EL (cell line): ENCODE measurements at places on chromosomes 2 and 18.

DNA sequence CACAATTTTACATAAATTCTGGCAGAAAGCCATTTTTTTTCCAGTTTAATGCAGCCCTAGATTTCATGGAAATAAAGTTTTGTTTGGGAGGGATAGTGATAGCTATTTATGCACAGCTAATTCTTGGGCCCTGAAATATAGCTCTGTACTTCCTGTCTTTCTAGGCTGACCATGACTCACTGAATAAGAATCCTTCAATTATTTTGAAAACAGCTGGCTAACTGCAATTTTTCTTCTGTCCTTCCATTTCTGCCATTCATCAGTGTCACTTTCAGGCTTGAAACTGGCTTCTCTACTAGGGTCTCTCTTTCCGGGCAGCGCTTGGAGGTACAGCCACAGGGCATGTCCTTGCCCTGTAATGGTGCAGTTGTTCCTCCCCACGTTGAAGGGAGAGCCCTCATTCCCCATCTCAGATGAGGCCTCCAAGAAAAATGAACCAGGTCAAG, 97.1 kb upstream of the TMEM178A start:
- peak; percentile 86 for DNase-seq

GRCh38 chr2:43068631-43069517, 157.5 kb downstream of the ZFP36L2 start:
- DNase-seq = no peak

GRCh38 chr2:127078666-127079270, 28.2 kb downstream of the BIN1 start:
- DNase-seq = no peak

DNA sequence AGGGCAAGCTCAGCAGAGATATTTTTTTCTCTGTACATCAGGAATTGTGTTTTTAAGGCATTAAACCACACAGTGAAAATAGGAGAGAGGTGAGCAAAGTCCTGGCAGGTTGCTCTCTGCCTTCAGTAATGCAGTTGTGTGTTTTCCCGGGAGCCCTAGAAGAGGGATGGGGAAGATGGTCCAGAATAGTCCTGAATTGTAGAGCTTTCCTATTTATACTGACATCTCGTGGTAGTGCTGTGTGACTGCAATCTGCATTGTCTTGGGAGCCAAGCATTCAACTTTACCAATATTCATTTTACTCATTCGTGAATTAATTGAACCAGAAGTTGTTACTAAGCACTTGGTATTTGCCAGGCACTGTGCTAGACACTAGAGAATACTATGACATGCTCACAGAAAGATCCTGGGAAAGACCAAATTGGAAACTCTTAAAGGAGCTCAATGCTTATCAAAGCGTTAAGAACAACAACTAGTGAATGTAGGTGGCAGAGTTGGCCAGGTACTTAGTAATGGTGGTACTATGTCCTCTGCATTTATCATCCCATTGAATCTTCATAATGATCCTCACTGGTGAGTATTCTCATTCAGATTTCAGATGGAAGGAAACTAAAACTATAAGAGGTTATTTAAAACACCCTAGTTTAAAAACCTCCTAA, 214.6 kb downstream of the TRIB2 start:
- peak; percentile 50 for DNase-seq

- DNase-seq = no peak
Observed at GRCh38 chr2:3729055-3729448, 25.7 kb downstream of the DCDC2C start.

GRCh38 chr2:173442542-173442941, 87.9 kb downstream of the CDCA7 start:
- DNase-seq = no peak

GRCh38 chr2:61910603-61911002, 5.1 kb downstream of the COMMD1 start:
- no peak for DNase-seq

GRCh38 chr18:46071653-46072375, at the start of gene PSTPIP2:
Gene PSTPIP2, minus strand, starts transcription at chr18:46072260. Its CDS starts 72 bp downstream, at chr18:46072188.
- peak; percentile 68 for DNase-seq

- no peak for DNase-seq
Observed at GRCh38 chr2:138293045-138293444, 208.5 kb upstream of the SPOPL start.

- DNase-seq = no peak
Observed at GRCh38 chr18:22675006-22675405, 257.3 kb upstream of the CTAGE1 start.

GRCh38 chr2:96431319-96431718, 73.8 kb downstream of the NEURL3 start:
- DNase-seq = no peak

DNA sequence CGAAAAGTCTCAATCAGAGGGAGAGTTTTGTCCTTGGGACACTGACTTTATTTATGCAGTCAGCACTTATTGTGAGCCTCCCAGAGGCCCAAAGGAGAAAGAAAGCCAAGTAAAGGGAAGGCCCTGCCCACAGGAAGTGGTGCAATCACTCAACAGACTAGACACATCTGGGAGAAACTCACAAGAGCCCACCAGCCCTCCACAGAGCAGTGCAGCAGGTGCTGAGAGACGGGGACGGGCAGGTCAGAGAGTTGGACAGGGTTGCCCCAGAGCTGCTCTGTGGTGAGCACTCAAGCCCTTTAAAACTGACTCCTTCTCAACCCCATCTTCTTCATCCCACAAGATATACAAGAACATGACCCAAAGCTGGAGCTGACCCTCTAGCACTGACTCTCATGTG, 96.0 kb downstream of the TFCP2L1 start:
- no peak for DNase-seq

DNA sequence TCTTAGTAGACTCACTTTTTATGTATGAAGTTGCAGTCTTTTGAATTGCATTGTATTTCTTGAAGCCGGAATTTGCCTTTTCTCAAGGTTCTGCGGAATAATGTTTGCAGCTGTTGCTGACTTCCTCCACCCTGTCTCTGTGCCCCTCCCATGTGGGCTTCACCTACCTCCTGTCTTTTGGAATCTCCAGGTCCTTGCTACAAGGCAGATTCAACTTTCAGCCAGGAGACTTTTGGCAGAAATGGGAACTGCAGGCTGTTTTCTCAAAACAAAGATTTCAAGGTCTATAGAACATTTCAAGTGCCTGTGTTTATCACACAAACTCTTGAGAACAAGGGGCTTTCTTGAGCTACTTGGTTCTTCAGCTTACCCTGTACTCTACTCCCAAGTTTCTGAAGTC, 25.6 kb downstream of the ZNF236 start:
- no peak for DNase-seq

- no peak for DNase-seq
Observed at GRCh38 chr2:171217330-171217729, 56.6 kb upstream of the TLK1 start.

GRCh38 chr2:169119123-169119760, 49.9 kb downstream of the DHRS9 start:
- DNase-seq = peak; percentile 21

DNA sequence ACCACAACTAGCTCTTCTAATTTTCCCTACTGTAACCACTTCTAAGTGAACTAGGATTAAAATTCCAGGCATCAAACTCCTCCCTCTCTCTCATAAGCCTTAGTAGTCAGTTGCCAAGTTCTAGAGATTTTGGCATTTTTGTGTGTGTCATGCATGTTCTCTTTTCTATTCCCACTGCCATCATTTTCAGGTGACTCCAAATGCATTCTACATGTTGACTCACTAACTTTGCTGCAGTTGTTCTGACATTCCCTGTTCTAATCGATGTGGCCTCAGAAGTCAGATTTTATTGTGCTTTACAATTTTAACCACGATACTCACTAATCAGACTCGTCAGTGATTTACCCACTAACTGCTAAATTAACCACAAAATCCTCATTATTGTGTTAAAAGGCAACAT, 13.3 kb downstream of the DSC1 start:
- DNase-seq = no peak

DNA sequence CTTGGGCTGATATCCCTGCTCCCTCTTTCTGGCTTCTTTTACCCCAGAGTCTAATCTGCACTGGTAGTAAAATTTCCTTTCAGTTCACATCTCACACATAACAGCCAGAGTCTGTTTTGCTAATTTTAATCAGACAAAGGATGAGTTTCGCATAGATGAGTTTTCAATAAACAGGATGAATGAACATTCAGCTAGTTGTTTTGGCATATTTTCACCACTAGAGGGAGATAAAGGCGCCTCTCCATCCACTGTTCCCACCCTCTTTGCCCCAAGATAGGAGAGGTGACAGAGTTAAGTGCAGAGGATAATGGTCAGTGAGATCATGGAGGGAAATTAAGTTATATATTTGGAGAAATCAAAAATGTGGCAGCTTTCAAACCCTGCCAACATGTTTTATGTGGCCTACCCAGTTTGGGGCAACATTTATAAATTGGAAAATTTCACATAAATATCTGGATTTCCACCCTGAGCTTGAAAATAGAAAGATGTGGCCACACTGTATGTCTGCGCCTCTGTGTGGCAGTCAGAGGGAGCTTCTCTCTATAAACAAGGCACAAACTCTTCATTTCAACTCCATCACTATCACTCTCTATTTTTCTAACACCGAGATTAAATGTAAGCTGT, 48.5 kb upstream of the DTNA start:
- DNase-seq = peak; percentile 60

DNA sequence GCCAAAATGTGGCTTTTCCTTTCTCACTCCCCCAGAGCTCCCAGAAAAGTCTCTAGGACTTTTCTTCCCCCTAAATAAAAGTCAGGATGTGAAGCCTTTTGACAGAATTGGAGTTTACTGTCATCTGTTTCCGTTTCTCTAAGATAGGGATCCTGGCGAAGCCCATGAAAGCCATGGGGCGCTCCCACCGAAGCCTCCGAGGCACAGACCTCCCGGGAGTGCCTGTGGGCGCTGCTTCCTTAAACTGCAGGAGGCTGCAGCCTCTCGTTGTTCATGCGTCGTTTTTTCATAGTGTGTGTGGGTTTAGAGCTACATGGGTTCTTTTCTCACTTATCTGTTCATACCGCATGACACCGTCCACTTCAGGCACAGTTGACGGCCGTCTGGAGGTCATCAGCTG, 56.8 kb downstream of the ASAP2 start:
- DNase-seq = no peak

DNA sequence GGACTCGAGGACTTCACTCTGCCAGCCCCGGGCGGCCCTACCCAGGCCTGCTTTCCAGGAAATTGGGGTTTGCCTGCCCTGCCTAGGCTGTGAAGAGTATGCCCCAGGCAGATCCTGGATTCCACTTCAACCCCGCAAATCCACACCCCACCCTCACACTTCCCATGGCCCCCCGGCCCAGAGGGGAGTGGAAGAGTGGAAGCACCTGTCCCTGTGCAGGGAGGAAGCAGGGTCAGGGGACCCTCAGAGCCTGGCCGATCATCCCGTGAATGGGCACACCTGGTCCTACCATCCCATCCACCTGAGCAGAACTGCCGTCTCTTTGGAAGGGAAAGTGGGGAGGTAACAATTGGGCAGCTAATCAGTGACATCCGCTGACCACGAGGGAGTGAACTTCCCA, 245.2 kb downstream of the EIPR1 start:
- no peak for DNase-seq

DNA sequence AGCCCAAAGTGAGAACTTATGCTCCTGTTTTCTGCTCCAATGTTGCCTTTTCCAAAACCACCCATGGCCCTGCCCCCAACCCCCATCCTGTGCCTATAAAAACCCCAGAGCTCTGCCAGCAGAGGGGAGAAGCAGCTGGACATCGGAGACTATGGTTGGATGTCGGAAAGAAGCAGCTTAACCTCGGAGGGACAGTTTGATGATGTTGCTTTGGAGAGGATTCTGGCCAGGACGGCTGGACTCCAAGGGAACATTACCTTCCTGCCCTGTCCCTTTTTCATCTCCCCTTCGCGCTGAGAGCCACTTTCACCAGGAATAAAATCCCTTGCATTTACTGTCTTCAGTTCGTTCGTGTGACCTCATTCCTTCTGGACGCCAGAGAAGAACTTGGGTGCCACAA, 158.4 kb downstream of the PTPRM start:
- DNase-seq = no peak

DNA sequence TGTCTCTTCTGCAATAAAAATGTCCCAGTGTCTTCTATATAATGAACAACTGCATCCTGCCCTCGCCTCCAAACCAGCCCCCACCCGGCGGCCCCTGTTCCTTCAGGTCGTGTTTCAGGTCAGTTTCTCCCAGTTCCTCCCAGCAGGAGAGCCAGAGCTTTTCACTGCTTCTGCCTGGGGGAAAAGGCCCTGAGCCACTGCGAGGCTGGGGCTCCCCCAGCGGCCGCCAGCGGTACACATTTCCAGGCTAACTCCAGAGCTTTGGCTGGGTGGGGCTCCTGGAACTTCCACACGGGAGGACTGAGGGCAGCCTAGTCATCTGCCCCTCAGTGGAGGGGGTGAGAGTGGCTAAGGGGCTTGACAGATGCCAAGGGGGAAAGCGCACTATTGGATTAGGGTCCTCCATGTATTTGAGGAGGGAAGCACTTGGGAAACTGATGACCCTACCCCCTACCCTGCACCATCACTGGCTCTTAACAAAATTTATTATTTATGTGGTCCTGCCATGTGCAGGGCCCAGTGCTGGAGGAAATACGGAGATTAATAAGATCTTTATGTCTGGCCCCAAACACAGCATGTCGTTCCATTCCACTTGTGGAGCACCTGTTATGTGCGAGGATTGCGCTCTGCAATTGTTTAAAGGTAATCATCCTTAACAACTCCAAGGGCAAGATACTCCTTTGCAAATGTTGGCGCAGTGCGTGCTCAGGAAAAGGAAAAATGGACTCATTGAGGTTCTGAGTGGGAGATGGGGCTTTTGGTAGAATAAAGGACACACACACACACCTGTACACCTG, 17.3 kb upstream of the CYS1 start:
- DNase-seq = peak; percentile 59

GRCh38 chr2:236177967-236178889, 10.0 kb upstream of the GBX2 start:
- DNase-seq = peak; percentile 76

DNA sequence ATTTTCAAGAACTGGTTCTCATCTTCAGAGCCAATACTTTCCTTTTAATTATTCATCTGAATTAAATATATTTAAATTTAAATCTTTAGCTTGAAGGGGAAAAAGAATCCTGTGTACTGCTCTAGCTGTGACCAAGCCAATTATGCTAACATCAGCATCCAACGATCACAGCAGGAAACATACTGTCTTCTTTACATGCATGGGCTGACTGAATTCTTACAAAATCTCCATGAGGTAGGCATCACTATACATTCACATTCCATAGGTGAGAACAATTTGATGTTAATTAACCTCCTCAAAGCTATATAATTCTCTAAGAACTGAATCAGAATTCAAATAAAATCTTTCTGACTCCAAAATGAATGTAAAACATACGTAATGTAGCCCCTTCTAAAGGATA, 118.8 kb upstream of the MAP2 start:
- DNase-seq = no peak

DNA sequence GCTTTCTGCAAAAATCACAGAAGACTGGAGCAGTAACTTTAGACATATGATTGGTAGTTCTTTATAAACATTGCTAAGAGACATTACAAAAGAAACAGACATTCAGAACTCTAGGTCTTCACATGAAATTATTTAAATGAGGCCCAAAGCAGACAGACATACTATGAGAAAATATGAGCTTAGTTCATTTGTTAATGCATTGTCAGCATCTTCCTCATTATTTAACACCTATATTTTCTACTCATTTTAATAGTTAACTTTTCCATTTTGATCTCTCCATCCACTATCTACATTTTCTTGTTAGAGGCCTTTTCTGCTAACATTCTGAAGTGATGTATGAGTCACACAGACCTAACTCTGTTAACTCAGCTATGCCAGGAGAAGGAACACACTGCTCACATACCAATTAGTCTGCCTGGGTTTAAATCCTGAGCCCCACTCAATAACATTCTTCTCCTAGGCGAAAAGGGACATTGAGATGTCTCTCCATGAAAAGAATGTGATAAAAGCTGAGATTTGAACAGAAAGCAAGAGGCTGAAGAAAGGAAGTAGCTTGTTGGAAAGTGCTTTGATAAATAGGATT, 400.3 kb upstream of the PKDCC start:
- DNase-seq = no peak

- no peak for DNase-seq
Observed at GRCh38 chr2:178084273-178084672, 11.7 kb upstream of the PDE11A start.
